SW480 (cell line): ENCODE measurements at places on chromosomes 5 and 9.
A peak's percentile ranks its signal among the peaks of the same experiment; 100 is the strongest.

DNA sequence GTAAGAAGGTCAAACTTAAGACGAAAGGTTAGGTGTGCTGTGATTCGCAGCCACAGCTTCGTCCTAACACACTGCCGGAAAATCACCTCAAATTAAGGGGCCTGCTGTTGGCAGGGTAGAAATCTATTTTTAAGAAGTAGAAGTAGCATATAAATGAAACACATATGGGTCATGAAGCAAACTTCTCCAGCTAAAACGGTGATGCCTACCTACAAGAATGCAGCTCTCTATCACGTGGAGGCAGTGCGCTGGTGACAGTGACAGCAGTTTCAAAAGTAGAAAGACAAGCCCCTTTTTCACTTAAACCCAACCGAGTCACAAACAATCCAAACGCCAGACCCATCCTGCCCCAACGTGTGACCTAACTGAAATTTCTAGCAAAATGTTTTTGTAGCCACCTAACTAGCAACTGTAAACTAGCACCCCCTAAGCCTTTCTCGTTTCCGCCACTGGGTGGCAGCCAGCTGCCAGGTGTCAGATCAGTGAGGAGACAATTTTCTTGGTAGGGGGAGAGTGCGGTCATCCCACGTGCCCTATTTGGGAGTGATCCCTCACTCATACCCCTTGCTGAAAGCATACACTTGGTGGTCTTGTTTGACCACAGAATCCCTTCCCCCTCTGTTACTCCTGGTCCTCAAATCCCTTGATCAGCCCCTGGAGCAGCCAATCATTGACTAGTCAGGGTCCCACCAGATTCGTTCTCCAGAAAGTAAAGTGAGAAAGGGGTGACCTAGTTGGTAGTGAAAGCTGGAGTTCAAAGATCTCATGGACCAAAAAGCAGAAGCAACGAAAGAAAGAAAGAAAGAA, 71.8 kb upstream of the MAMDC2 start:
- peak; percentile 47 for DNase-seq

DNA sequence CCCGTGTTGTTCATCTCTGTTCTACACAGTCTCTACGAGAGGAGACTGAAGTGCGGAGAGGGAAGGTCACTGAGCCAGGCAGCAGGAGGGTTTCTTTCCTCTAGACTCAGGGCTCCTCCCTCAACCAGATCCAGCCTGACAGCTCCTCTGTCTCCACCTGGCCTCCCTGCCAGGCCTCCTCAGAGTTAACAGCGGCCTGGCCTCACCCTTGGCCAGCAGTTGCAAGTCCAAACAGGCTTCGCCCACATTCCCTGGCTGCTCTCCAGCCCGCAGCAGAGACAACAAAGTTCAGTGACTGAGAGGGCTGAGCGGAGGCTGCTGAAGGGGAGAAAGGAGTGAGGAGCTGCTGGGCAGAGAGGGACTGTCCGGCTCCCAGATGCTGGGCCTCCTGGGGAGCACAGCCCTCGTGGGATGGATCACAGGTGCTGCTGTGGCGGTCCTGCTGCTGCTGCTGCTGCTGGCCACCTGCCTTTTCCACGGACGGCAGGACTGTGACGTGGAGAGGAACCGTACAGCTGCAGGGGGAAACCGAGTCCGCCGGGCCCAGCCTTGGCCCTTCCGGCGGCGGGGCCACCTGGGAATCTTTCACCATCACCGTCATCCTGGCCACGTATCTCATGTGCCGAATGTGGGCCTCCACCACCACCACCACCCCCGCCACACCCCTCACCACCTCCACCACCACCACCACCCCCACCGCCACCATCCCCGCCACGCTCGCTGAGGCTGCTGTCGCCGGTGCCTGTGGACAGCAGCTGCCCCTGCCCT, at the start of gene HRCT1:
HRCT1 (plus strand) TSS at position 291 of the 768 bp plus-strand sequence; CDS start at position 377, 86 bp downstream.
- peak; percentile 84 for DNase-seq

DNA sequence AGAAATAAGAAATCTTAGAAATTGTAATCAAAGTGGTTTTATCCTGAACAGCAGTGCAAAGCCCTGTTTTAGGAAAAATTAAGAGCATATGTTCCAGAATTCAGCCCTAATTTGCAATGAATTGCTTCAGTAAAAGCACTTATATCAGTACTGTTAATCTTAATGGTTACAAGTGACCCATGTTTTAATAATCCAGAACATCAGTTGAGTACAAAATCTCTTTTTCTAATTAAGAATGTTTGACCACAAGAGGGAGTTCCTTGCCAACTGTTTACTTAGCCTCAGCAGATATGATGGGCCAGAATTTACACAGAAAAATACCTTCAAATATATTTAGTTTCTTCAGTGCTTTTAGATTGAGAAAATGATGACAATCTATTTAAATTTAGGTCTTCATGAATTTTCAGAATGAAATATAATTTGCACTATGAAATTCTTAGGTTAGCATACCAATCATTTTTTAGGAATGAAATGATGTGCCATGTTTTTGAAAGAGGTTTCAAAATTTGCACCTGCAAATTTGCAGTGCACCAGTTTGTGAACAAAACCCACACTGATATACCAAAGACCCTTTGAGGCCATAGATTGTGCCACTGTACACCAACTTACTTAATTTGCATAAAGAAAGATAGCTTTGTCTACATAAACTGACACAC, 926.3 kb upstream of the ARRDC3 start:
- peak; percentile 31 for DNase-seq

DNA sequence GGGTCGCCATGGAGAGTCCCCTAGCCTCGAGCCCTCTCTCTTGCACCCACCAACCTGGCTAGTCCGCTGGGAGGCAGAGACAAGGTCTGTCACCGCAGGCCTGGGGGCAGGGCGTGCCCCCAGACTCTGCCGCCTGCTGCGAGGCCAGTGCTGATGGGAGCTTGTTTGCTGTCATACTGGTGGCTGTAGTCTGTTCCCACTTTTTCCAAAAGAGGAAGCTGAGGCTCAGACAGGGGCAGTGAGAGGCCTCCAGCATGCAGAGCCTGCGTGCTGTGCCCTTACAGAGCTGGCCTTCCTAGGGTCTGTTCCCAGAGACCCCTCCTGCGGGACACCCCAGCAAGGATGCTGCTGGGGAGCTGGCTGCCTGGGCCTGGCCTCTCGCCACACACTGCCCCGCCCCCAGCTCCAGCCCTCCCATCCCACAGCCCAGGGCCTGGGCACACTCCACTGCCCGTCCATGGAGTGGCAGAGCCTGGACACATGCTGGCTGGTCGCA, 21.0 kb upstream of the SUSD3 start:
- no peak for DNase-seq

DNA sequence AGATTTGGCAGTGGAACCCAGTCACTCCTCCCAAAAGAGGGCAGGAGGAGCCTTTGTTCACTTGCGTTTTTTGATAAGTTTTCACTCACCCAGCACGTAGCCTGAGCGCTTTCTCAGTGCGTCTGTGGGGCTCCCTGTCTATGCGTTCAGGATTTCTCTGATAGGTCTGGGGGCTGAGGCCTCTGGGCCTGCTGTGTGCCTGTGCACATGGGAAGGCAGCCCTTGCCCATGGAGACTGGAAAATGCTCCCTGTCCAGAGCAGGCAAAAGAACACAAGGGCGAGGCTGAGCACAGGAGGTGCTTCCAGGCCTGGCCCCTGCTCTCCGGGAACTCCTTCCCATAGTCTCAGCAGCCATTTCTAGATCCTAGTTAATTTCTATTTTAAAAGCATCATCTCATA, 249.9 kb downstream of the FSTL4 start:
- DNase-seq = no peak

DNA sequence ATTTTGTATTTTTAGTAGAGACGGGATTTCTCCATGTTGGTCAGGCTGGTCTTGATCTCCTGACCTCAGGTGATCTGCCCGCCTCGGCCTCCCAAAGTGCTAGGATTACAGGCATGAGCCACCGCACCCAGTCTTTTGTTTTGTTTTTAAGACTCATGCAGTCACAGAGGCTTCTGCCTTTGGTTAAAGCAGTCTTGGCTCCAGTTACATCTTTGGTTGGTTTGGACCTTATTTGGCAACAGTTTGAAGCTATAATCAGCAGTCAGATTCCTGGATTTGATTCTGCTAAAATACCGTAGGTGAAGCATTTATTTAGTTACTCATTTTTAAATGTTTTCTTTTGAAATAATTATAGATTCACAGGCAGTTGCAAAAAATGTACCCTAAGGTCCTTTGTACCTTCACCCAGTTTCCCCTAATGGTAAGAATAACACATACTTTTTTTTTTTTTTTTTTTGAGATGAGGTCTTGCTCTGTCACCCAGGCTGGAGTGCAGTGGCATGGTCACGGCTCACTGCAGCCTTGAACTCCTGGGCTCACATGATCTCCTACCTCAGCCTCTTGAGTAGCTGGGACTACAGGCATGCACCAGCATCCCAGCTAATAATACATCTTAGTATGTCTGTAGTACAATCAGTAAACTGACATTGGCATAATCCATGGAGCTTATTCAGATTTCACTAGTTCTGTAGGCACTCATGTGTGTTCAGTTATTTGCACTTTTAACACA, 15.7 kb downstream of the USP20 start:
- no peak for DNase-seq

DNA sequence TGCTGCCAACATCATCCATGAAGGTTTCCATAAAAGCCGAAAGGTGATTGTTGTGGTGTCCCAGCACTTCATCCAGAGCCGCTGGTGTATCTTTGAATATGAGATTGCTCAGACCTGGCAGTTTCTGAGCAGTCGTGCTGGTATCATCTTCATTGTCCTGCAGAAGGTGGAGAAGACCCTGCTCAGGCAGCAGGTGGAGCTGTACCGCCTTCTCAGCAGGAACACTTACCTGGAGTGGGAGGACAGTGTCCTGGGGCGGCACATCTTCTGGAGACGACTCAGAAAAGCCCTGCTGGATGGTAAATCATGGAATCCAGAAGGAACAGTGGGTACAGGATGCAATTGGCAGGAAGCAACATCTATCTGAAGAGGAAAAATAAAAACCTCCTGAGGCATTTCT, 10.1 kb downstream of the TLR4 start:
- DNase-seq = peak; percentile 18

DNA sequence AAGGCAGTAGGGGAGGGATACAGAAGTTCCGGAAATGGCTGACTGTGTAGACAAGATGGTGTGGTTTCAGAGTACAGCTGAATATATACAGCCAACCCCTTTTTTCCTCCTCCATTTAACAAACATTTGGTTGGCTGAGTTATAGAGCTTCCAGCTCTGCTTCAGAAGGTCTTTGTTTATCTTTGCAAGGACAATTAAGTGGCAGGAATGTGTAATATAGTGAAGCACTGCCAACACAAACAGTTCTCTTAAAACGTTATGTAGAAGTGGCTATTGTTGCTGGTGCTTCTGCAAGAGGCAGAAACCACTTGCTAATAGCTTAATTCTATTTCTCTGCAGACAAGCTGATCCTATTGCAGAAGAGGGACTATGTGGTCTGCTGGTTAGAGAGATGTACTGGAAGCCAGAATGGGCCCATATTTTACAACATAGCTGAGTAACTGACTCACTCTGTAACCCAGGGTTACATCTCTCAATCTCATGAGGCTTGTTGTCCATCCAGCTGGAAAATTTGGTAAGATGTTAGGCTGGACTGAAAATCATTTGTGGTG, 62.7 kb upstream of the OSMR start:
- peak; percentile 16 for DNase-seq

GRCh38 chr9:16442622-16443021, 427.8 kb downstream of the BNC2 start:
- peak; percentile 73 for DNase-seq

GRCh38 chr9:136939996-136940525, 4.5 kb downstream of the FBXW5 start:
- DNase-seq = no peak

GRCh38 chr9:113395000-113395861, 5.9 kb downstream of the ALAD start:
- DNase-seq = no peak

DNA sequence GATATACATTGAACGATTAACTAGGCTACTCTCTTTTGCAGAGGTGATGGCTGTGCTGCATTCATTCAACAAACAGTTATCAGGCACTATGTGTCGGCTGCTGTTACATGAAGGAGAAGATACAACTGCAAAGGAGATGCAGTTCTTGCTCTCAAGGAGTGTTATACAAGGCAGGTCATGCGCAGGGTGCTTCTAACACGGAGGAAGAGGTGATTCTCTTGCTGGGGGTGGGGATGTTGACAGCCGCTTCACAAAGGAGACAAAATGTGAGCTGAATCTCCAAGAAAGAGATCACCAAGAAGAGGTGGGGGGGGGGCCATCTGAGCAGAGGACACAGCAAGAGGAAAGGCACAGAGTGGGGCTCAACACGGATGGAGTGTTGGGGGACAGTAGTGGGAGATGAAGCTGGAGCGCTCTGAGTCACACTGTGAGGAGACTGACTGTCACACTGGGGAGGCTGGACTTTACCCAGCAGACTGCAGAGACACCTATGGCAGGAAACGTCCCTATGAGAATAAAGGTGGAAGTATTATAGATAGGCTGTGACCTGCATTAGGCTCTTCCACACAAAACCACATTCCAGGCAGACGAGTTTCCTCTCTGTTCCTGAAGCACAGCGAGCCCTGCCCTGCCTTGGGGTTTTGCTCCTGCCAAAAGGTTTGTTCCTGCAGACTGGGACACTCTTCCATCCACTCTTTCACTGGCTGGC, 20.9 kb downstream of the NDUFA8 start:
- peak; percentile 29 for DNase-seq

DNA sequence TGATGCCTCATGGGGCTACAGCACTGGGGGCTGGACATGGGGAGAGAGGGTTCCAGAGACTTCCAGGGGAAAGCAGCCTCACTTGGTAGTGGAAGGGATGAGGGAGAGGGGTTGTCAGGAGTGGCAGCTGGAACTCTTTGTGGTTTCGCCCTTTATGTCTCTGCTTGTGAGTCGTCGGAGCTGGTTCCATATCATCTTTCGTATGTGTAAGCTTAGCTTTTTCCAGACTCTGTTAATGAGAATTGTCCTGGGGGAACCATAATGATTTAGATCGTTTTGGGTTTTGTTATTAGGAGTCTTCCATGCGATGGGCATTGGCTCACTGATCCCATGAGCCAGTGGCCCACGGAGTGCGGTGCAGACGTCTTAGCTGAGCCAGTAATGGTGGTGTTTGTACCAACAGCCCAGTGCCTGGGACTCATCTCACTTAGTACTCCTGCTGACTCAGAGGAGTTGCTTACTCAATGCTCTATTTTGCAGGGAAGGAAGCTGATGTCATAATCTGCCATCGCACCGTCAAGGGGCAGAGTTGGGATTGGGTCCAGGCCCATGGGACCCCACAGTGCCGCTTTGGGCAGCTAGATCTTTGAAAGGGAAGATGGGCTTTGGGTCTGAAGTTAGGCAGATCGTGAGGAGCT, 48.5 kb downstream of the NEK6 start:
- DNase-seq = peak; percentile 28

GRCh38 chr9:109449036-109449798, 48.9 kb downstream of the PTPN3 start:
- no peak for DNase-seq

DNA sequence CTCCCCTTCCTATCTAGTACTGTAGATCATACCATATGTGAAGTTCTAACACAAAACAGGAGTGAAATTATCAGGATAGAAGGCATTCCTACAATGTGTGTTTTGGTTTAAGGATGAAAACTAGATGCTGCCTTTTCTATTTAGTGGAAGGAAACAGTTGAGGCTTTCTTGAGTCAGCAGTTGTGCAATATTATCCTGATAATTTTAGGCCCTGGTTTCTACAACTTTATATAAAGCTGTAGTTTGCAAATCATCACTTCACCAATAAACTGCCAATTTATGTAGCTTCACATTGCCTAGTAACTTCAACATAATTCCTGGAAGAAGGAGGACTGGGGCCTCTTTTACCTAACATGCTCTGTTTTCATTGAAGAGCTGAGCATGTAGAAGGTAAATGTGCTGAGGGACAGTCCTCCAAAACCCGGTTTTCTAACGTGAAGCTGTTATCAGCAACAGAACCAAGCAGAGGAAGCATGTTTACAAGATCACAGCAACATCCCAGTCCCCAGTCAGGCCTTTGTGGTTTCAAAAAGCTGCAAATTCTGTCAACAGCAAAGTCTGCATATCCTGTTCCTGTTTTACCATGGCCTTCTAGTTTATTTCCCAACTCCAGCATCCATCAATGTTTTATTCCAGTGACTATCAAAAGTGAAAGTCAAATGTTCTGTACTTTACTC, 513.4 kb upstream of the MEF2C start:
- no peak for DNase-seq
